ENCODE measurements at places on chromosomes 7 and 10.

- no peak for DNase-seq
Measured at GRCh38 chr7:40489844-40490602, 355.2 kb downstream of the SUGCT start.

- DNase-seq = no peak
Measured at GRCh38 chr7:99143521-99143852, 421 bp downstream of the SMURF1 start.

DNA sequence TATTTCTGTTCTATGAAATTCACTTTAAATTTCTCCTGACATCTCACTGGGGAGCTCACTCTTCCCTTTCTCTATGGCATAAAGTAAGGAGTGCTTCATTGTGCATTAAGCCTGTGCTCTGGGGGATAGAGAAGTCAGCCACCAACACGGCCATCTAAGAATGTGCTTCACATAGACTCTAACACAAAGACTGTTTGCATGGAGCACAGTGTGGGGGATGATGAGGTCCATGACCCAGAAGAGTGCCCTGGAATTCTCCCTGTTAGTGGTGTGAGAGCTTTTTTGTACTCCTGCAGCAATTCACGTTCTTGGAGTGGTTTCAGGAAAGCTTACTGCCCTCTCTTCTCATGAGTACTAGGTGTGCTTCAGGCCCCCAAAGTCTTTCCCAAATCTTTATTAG, 43.9 kb upstream of the PDZD8 start:
- DNase-seq = no peak

DNA sequence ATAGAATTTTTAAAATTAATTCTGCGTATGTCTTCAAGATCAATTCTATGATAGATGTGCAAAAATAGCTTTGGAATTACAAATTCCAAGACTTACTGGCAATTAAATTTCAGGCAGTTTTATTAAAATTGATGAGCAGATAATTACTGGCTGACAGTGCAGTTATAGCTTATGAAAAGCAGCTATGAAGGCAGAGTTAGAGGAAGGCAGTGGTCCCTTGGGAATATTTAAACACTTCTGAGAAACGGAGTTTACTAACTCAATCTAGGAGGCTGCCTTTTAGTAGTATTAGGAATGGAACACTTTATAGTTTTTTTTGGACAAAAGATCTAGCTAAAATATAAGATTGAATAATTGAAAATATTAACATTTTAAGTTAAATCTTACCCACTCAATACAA, 70.8 kb downstream of the CFTR start:
- no peak for DNase-seq

GRCh38 chr10:127485153-127485857, 63.8 kb upstream of the NPS start:
- no peak for DNase-seq

- no peak for DNase-seq
Measured at GRCh38 chr7:99193527-99194220, 14.2 kb downstream of the KPNA7 start.

DNA sequence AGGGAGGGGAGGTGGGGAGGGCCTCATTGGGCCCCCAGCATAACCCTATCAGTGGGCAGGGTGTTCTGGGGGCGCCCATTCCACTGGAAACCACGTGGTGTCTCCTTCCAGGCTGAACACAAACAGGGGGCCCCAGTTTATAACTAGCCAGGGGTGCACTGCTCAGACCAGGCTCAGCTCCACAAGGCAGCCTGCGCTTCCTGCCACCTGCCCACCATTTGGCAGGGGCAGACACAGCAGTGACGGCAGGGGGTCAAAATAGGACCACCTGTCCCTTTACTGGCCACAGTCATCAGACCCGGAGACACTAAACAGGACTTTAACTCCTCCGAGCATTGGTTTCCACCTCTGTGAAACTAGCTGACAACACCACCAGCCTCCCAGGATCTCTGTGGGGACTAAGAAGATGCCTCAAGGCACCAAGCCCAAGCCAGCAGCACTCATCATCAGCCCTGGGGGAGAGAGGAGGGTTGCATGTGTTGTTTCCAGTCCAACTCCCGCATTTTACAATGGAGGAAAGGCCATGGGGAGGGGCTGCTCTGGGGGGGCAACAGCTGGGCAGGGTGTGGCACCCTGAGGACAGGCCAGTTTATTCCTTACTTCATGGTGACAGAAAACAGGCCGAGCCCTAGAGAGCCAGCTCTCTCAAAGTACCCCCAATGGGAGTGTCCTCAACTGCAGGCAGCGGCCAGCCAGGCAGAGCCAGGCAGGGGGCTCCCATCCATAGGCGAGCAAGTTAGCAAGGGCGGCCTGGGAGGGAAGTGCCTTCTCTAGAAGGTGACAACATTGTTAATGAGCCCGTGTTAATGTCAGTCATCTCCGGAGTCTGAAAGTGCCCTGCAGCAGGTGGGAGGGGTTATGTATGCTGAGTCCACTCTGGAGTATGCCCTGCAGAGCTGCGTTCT, 127.6 kb downstream of the TNS3 start:
- no peak for DNase-seq

DNA sequence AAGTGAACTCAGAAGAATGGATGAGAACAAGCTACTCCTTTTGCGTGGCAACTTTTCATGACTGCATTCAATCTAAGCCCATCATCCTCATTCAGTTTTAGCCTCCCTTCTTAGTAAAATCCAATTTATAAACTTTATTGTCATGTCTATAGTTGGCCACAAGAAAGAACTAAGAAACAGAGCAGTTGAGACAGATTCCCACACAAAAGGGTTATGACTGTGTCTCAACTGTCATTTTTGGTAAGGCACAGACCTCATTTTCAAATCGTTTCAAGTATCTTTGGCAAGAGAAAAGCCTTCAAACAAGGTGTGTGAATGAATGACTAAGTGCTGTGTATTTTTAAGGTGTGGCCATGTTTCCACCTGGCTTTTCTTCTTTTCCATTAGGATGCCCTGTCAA, 84.2 kb upstream of the CREB5 start:
- no peak for DNase-seq

DNA sequence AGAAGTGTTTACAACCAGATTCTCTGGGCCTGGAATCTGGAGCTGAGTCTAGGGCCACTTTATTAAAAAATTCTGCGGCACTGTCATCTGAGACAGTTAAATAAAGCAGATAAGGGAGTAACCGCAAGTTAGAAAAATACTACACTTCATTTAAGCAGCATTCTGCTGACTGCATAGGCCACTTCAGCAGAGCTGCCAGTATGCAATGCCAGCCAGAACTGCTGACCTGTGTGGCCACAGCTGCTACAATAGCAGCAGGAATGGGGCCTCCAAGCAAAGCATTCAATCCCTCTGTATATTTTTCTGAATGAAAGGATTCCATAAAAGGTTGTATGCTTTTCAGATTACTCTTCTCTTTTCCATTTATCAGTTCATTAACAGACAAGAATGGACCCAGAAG, 136.0 kb downstream of the COL28A1 start:
- no peak for DNase-seq

DNA sequence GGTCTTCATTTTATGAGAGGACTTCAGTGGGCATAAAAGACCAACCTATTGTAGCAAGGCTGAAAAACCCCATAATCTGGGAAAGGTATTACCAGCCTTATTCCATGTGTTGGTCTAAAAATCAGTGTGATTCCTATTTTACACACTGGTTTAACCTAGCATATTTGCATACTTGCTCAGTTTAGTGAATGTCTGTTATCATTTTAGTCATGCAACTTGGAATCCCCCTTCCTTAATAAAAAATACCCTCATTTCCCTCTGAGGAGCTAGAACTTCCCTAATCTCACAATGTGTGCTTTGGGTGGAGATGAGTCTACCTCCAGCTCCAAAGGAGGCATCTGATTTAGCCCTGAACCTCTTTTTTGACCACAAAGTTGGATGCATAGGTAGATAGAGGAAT, 312.8 kb upstream of the SORCS1 start:
- DNase-seq = no peak

DNA sequence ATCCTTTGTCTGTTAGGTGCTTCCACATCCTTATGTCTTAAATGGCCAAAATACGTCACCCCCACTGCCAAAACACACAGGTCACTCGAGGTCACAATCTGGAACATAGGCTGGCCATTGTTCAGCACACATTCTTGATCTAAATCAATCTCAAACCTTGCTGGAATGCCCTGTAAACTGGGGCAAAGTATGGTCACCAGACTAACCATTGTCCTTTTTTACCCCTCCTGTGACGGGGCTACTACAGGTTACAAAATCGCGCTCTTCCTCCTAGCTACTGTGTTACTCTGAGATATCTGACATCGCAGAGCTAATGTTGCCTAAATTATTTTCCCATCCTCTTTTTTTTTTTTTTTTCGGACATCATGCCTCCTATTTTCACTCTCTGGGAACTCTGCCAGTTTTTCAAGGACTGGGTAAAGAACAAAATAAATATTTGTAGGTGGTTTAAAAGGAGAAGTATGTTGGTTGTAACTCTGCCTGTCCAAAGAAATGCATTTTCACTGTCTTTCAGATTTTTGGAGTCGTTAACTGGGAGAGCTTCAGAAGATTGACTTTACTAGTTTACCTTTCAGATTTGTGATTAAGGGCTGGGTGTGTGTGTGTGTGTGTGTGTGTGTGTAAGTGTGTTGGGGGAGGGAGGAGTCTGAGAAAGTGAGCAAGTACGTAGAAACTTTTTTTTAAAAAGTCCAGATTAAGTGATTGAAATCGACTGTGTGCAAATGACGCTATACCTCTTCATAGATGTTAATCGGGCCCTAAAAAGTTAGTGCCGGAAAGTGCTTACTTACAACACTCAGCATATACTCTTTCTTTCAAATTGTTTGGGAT, 942 bp upstream of the KIAA1217 start:
- DNase-seq = no peak

- no peak for DNase-seq
Measured at GRCh38 chr7:36775061-36775620, 50.8 kb upstream of the AOAH start.

- DNase-seq = no peak
Measured at GRCh38 chr10:26997610-26998009, 102.7 kb downstream of the ANKRD26 start.

DNA sequence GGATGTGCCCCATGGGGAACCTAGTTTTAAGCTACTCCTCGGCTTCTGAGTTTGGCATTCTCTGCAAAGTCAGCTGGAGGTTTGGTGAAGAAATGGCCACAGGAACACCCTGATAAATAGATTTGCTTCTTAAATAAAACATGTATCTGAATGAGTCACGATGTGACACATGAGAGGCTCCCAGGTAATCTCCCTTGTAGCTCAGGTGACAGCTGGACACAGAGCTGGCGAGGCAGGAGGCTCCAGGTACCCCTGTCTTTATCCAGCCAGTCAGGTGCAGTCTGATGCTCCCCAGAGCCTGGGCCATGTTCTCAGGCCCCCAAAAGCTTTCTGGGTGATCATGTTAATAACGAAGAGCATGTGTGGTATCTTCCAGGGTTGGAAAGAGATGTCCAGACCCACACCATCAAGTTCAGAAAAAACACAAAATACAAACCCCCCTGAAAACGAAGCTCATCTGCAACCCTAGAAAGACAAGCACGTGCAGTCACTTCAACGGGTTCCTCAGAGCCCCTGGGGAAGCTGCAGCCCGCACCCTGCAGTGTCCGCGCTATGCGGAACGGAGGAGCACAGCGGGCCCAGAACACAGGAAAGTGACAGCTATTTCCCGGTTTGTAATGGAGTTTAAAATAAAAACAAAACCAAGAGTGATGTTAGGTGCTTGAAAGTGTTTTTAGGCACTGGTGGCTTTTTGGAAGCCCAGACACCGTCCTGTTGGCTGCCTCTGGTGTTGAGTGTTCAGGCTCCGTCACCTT, 69.4 kb downstream of the ZRANB1 start:
- DNase-seq = no peak

- no peak for DNase-seq
Measured at GRCh38 chr10:124532106-124532641, 70.6 kb downstream of the LHPP start.

DNA sequence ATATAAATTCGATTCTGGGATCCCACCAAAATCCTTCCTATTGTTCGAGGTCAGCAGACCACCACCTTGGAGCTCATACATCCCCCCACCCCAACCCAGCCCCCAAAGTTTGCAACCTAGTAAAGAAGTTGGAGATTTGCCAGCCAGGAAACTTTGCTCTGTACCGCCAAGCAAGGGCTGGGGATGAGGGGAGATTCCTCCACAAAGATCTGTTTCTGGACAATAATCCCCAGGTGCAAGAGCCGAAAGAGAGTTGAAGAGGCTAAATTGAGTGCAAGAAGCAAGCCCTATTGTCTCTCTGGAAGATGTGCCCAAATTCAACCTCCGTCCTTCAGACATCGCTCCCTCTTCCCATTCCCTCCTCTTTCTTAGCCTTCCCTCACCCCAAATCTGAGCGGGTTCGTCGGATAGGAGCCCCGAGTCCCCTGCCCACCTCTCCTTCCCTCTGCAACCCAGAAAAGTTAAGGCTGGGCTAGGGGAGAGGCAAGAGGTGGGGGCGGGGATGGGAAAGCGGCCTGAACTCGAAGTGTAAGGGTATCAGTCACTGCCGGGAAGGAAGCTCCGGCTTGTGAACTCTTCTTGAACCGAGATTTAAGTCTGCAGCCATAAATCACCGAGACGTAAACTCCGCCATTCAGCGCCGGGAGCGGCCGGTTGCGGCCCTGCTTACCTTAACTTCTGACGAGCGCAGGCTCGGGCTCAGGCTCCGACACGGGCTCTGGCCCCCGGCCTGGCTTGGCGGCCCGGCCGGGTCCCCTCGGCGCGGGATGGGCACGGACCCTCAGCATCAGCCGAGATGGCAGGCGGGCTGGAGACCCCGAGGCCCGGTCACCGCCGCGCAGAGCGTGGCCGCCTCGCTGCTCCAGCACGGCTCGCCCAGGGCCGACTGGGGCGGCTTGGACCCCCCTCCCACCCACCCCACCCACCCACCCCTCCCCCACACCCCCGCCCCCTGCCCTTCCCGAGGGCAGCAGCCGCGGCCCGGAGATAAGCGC, 10.8 kb upstream of the HOXA2 start:
- no peak for DNase-seq

DNA sequence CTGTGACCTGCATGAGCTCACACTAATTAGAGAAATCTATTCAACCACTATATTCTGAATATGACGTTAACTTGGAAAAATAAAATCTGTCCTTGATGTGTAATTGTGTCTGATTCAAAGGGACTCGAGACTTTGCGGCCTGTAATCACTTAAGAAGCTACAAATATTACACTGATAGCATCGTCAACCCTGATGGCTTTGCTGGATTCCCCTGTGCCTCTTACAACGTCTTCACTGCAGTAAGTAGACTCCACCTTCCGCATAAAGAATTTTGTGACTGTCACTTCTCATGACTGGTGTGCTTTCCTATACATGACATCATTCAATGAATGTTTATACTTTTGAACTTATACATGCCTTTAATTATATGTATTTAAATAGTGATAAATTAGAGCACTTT, 10.1 kb downstream of the PNLIP start:
- DNase-seq = no peak

- DNase-seq = no peak
Measured at GRCh38 chr7:75722373-75722772, 16.4 kb downstream of the HIP1 start.

Measured in esophagus squamous epithelium (tissue), 5 donors.